ENCODE measurements at places on chromosomes 3 and 15.

GRCh38 chr3:14082108-14082657 lies 42.5 kb downstream of the CHCHD4 start:
- DNase-seq = no peak

GRCh38 chr15:84961707-84962106 lies 19.9 kb upstream of the PDE8A start:
- DNase-seq = no peak

DNA sequence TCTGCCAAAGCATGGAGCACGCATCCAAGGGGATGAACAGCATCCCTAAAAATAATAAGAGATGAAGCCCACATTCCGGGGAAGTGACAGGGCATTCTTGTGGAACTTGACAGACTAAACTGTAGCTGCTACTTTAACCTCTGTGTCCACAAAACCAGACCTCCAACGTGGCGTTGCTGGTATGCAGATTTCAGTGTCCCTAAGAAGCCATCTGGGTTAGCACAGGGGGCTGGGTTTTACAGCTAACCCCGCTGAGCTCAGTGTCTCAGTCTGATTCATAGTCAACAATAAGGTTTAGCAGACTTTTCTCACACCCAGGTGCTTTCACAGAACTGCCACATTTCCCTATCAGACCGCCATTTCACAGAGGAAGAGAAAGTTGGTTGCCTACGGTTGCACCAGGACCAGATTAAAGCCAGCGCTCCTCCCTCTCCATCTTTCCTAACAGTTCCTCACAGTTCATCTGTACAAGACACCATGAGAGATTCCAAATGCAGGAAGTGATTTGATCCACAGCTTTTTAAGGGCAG lies 61.6 kb upstream of the CTDSPL start:
- no peak for DNase-seq

DNA sequence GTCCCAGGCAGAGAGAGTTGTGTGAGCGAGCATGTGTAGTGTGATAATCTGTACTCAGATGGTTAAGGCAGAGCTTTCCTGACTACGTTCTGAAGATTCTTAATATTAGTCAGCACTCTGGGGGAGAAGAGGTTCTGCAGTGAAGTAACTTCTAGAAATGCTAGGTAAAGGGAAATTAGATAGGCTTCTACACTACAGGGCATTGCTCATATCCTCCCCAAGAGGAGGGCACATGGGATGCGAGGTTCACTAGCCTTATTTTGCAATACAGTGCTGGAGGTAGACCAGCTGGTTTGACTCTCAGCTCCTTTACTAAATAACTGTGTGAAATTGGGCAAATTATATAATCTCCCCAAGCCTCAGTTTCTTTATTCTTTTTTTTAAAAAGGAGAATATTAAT lies 300.3 kb upstream of the PDZRN3 start:
- no peak for DNase-seq

DNA sequence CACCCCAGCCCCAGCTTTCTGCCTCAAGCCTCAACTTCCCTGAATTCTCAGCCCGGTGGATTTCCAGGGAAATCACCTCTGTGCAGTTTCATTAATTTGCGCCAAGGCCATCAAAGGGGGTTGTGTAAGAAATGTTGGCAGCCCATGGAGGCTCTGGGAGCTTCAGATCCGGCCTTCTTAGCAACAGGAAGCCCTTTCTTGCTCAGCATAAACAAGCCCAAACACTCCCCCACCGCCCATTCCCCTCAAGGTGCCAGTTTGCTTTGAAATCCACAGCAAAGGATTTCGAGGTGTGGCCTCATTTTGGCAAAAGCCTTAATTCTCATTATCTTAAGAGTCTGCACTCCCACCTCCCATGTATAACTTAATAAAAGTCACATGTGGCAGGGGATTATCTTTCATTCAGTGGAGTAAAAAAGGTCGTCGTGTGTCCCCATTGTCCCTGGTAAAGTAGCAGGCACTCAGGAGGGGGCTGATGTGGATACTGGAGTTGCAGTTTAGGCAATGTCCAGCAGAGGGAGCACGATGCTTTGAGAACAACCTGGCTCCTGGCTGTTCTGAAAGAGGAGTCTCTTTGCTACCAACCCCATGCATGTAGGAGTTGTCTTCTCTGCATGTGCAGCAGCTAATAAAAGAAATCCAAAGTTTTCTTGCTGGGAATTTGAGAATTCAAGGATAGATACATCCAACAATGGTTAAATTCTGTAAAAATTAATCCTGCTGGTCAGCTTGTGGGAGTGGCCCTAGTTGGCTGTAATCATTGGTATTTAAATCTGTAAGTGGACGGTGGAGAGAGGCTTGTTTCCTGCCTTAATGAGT lies 39.5 kb downstream of the EBLN2 start:
- no peak for DNase-seq
